ENCODE measurements at places on chromosomes 7 and 10.

DNA sequence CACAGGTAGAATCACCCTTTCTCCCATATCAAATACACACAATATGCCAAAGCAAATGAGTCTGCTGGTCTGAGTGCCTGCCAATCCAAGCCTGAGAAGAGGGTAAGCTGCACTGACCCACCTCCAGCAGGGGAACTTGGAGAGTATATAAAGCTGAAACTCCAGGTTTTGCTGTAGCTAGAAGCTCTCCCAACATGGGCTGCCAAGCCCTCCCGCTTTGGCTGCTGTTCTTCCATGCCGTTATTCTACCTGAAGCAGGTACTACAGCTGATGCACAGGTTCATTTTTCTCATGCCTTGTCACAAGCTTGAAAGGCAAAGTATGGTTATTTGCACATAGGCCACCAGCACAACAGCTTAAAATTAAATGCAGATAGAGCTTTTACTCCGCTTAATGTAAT, 21.5 kb upstream of the C10orf120 start:
- no peak for DNase-seq

GRCh38 chr10:75430000-75430763, 1.2 kb upstream of the LRMDA start:
- peak; percentile 49 for DNase-seq

DNA sequence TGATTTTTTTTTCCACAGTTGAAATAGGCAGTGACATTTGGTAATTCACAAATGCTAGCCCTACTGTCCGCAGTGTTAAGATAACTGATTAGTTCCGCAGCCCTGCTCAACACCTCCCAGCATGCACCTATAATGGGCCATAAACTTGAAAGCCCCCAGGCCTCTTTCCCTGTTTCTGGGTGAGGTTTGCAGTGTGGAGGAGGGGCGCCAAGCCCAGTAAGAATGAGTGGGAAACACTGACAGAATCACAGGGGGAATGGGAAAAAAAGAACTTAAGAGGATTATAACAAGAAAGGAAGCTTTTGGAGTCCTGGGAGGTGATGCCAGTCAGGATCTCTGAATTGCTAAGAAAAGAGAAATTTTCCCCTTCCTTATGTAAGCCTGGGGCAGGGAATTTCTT, 39.6 kb upstream of the SP8 start:
- no peak for DNase-seq

DNA sequence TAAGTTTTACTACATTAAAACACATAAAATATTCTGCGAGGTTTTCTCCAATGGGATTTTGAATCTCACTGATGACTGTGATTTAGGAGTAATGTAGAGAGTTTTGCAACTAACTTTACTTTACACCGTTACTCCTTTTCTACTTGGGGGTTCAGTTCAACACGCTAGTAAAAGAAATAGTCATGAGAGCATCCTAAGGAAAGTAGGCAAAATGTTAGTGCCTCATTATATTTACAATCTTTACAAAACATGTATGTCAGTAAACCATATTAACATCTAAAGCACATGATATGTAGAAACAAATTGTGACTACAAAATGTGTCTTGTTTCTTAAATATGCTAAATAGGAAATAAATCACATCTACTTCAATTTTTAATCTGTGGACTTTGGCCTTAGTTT, 6.0 kb downstream of the MEOX2 start:
- no peak for DNase-seq

DNA sequence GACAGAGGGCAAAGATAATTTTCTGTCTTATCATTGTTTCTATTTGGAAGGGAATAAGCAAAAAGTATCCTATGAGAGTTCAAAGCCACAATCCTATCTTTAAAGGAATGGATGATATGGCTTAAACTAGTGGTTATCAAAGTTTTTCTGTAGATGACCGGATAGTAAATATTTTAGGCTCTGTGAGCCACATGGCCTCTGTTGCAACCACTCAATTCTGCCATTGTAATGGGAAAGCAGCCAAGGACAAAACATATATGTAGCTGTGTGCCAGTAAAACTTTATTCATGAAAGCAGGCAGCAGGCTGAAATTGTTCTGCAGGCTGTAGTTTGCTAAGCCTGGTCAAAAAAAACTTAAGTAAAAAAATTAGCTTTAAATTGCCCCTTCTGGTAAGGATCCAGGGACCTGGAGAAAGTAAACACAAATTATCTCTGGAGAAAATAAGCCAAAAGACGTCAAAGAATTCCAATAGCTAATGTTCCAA, 73.3 kb downstream of the THSD7A start:
- no peak for DNase-seq

- no peak for DNase-seq
These were observed 65.5 kb downstream of the ATAD1 start for GRCh38 chr10:87752566-87752965.

Measured in CD4-positive, alpha-beta T cell treated with Interleukin-4 for 1 hour (primary cell).